ENCODE measurements at places on chromosomes 7 and 10. TPM values are rescaled to one million over a fixed set of nuclear protein-coding genes. Genes with fewer than 3 reads are reported as not detected.

DNA sequence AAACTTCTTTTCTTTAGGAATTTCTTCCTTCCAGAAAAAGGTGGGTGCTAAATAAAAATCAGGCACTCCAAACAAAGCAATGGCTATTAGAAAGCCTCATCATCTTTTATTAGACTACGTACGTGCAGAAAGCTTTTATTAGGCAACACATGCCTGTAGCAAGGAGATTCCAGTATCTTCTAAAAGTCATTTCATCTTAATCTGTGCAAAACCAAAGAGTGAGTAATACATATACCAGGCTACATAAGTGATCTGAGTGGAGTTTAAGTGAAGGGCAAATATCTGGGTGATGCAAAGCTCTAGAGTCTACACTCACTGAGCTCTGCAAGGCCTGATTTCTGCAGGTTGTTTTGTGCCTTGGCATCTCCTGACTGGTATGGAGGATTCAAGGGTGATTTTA, 231.7 kb downstream of the ELMO1 start:
- DNase-seq: no peak

- no peak for DNase-seq
Observed at GRCh38 chr10:35224045-35224740, 97.5 kb downstream of the CREM start.

DNA sequence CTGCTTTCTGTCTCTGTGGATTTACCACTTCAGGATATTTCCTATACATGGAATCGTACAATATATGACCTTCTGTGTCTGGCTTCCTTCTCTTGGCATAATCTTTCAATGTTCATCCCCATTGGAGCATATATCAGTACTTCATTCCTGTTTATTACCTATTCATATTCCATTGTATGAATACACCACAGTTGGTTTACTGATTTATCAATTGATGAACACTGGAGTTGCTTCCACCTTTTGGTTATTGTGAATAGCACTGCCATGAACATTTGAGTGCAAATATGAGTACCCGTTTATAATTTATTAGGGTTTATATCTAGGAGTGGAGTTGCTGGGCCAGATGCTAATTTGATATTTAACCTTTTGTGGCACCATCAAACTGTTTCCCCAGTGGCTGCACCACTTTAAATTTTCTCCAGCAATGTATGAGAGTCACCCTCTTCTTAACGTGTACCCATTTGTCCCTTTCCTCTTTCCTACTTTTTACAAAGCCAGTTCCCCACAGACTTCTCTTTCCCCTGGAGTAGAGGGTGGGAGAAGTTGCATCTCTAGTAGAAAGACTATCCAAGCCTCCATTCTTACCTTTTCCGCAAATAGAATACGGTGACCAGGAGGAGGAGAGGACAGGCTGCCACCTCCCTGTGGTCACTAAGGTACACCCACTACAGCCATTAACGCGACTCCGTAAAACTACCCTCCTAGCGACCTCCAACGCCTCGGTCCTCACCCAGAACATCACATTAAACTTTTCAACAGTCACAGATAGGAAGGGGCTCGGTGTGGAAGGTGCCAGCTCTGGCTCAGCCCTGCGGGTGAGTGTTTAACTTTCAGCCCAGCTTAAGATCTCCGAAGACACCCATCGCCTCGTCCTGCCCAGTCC, 25.6 kb downstream of the SCD start:
- no peak for DNase-seq

DNA sequence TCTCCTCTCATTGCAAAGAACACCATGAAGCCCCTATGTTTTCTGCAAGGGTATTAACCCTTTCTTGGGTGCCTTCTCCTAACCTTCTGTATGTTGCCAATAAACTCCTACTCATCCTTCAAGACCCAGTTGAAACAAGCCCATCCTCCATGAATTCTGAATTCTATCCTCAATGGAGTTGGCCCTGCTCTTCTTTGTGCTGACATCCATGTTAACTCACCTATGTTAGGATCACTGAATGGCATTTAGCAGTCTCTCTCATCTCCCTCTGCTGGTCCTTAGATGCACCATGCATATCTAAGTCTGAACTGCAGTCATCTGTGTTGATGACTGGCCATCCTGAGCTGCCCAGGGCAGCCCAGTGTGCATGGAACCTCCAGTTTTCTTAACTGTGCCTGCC, 129.8 kb downstream of the BUB3 start:
- DNase-seq: no peak

- DNase-seq: no peak
Observed at GRCh38 chr7:68014031-68014736, 1017.6 kb downstream of the TYW1 start.

- DNase-seq: no peak
Observed at GRCh38 chr10:29050081-29050480, 238.8 kb upstream of the LYZL1 start.

DNA sequence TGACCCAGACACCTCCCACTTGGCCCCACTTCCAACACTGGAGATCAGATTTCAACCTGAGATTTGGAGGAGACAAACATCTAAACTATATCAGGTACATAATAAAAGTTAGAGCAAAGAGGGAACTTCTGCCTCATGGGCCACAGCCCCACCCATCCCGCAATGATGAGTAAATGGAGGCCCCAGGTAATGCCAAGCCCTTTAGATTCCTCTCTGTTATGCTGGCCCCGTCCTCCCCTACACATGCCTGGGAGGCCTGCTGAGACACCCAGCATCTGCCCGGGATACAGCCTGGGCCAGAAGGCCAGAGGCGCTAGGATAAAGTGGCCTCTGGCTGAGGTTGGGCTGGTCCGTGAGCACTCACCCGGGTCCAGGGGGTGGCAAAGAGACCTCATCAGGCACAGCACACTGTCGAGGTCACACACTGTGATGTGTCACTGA, 185.5 kb upstream of the SH2B2 start:
- no peak for DNase-seq

- DNase-seq: peak; percentile 76
Observed at GRCh38 chr10:95445837-95446486, 115.2 kb downstream of the SORBS1 start.

DNA sequence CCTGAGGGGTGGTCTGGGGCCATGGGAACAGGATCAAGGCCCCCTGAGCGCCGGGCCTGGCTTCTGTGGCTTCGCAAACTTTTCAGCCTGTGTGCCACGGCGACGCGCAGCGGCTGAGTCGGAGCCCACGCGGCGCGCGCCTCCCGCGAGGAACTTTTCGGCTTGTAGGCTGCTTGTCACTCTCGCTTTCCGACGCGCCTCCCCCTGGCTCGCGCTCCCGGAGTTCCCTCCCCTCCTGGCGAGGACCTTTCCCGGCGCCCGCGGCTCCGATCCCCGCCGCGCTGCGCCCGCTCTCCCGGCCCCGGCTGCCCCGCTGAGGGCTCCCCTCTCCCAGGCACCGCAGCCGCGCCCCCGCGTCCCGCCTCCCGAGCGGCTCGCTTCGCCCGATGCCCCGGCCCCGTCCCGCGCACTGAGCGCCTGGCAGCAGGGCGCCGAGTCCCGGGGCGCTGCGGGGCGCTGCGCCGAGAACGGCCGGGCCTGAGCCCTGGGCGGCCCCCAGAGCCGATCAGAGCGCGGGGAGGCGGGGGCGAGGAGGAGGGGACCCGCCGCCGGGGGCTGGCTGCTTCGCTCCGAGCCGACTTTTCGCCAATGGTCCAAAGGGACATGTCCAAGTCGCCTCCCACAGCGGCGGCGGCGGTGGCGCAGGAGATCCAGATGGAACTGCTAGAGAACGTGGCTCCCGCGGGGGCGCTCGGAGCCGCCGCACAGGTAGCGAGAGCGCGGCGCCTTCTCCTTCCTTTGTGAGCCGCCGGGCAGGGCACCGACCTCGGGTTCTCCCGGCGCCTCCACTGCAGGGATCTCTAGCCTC, at the start of gene CACNB2:
Gene CACNB2, plus strand, starts transcription at position 276 of the 808 bp plus-strand sequence.
- DNase-seq: peak; percentile 3

- no peak for DNase-seq
Observed at GRCh38 chr7:66529883-66530610, 98.6 kb upstream of the KCTD7 start.

DNA sequence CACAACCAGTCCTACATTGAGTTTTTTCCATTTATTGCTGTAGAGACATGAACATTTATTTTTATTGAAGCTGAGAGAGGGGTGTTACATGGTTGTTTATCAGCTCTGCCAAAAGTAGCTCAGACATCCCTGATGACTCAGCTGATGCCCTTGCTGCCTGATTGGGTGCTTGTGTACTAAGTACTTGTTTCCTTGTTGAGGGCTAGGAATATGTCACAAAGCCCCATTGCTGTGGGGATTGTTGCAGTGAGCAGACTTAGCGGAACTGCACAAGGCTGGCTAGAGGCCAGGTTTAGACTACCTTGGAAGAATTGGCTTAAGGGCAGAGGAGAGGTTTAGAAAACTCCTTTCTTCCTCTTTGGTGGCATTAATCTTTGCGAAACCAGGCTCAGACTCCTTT, 110.6 kb downstream of the AUTS2 start:
- DNase-seq: no peak

- no peak for DNase-seq
Observed at GRCh38 chr7:134028853-134029252, 98.3 kb upstream of the LRGUK start.

- DNase-seq: peak; percentile 42
Observed at GRCh38 chr10:13276749-13277365, 23.0 kb downstream of the PHYH start.

DNA sequence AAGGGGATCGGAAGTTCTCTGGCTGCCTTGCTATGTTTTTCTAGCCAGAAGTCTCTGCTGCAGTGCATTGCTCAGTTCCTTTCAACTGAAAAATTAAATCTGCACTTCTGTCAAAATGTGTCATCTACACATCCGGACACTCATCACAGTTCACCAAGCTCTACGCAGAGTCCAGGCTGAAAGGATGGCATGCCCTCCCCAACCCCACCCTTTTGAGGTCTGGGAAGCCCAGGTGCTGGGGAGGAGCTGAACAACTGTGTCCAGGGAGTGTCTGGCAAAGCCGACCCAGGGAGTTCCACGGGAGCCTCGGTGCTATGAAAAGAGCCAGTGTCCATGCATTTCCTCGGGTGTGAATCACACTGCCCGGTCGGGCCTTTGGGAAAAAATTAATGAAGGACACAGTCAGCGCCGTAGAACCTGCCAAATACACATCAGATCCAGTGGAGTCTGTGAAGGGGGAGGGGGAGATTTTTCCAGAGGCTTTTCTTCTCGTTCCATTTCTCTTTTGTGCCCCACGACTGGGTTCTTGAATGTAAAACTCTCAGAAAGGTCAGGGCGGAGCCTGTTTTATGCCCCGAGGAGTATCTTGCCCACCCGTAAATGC, 757 bp upstream of the PALS2 start:
- DNase-seq: peak; percentile 67

GRCh38 chr7:130349911-130350782, 5.5 kb downstream of the CPA5 start:
- no peak for DNase-seq

DNA sequence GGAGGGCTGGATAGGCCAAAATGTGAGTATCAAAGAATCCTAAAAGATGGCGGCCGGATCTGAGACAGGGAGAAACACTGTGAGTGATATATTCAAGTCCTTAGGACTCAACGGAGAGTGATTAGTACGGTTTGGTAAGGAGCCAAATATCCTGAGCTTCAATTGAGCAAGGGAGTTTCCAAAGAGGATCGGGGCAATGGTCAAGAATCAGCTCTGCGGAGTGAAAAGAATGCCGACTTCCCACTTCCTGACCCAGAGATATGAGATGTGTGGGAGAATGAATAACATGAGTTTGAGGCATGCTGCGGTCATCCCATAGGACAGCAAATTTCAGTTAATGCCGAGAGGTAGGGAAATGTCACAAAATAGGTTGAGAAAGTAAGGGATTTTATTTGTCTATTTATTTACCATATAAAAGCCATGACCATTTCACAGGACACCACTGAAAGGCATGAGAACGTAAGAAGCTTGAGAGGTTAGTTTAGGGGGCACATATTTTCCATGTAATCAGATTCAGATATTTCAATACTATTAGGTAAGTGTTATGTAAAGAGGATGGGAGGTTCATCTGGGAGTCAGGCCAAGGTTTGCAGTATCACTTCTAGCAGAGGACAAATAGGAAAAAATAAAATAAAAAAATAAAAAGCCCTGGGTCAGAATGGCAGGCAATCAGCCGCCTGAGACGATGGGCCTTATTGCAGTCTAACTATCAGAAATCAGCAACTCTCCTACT, 165.6 kb downstream of the HGF start:
- DNase-seq: peak; percentile 84

DNA sequence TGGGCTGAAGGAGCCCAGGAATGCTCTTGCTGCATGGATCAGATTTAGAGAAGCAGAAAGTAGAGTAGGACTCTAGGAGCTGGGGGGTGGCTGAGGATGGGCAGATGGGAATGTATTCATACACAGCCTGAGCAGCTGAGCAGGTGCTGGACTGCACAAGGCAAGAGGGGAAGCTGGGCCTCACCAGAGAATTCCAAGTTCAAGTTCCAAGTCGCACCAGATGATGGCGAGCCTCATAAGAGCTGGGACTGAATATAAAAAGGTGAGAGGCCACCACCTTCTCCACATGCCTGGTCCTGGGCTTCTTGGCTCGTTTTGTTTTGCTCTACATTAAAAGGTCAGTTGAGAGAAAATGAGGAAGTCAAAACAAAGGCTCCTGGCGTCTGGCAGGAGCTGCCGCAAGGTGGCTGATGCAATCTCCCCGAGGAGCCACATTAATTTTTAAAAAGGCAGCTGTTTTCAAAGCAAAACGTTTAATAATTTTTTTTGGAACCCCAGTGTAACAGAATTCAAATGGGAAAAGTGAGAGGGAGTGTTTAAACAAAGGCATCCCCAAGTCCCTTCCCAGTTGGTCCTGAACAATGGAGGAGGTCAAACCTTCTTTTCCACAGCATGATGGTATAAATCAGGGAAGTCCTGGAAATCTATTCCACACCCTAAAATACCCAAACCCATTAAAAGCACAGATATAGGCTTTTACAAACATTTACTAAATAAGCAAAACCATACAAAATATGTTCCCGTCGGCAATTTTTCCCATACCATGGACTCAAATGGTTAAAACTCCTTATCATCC, 9.5 kb downstream of the CYREN start:
- peak; percentile 65 for DNase-seq

DNA sequence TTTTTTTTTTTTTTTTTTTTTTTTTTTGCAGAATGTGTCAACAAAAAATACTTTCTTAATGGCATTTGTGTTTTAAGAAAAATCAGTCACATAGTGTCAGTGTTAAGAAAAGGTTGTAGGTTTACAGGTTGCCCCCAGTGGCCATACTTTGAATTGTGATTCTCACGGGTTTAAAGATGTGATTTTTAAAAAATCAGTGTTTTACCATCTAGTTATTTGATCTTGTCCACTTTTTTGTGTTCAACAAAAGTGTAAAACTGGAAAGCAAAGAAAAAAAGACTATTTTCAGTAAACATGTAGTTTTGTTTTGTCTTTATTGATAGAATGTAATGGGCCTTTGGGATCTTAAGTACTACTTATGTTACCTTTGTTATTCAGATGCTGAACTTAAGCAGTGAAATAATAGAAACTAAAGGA, 25.7 kb downstream of the SUV39H2 start:
- DNase-seq: peak; percentile 32

GRCh38 chr7:79709574-79710409, 256.3 kb upstream of the MAGI2 start:
- DNase-seq: no peak

Gene CH25H
- total RNA-seq: 4.4 TPM

Gene TSPAN13
- 45.1 TPM for total RNA-seq

Gene CYP2C19
- total RNA-seq: not detected

Gene GNAI1
- 13.9 TPM for total RNA-seq

Gene FRAT1
- total RNA-seq: 5.8 TPM

Gene SLC26A3
- total RNA-seq: not detected
